ENCODE measurements at places on chromosomes 4 and X.

- DNase-seq: no peak
Observed at GRCh38 chrX:127596882-127597281, 455.3 kb downstream of the ACTRT1 start.

DNA sequence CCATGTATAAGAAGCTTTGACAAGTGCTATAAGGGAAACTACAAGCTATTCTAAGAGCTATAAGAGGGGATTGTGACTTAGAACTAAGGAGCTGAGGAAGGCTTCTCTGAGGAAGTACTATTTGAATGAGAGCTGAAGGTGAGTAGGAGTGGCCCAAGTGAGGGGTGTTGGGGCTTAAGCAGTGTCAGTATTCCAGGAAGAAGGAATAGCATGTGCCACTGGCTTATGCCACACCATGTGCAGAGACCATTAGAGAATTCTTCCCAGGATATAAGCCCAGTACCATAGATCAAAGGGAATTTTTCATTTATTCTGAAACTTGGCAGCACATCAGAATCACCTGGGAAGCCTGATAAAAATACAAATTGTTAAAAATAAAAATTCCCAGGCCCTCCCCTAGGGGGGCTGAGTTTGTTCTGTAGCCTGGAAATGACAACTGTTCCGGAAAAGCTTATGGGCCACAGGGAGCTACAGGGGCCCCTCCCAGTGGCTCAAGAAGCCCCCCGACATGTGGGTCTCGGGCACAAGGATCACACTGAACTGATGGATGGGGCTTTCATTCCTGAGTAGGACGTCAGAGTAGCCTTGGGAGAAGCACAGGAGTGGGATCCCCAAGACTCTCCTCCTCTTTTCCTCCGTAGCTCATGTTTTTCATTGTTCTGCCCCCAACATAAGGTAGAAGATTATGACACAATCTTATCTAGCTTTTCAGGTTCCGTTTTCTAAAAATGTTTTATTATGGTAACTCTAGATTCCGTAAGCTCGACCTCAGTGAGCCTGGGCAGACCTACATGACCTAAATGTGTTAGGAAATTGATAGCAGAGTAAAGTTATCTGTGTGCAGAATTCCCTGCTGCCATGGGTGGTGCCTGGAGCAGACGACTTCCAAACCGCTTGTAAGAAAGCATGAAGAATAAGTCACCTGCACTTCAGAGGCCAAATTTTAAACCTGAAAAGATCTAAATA, 119.3 kb downstream of the AFF1 start:
- DNase-seq: no peak

GRCh38 chr4:70892086-70892769, 9.9 kb upstream of the MOB1B start:
- no peak for DNase-seq

DNA sequence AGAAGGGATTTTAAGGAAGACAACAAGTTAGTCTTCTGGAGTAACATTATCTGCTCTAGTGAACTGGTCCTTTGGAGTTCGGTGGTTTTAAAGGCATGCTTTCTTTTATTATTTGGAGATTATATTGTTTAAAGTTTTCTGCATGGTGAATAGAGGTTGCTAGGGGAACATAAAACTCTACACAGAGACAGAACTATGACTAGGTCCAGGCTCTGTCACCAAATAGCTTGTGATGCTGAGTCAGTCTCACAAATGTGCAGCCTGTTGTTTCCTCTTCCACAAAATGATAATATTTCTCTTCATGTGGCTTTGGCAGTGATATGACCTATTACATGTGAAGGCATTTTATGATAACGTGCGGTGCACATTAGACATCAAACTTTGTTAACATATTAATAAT, 132.6 kb downstream of the PACRGL start:
- no peak for DNase-seq

DNA sequence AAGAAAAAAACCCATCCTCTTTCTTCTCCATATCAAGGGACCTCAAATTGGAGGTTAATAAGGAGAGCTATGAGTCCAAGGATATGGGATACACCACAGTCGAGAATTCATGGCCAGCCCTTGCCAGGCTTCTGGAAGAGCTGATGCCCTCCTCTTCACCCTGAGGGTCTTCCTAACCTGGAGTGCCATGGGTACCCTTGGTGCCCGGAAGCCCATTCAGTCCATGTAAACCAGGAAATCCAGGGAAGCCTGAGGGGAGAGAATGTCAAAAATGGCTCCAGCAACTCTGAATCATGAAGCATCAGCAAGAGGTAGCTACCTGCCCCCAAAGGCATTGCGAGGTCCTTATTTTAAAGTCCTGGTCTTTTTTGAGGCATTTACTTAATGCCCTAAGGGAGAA, 78.2 kb downstream of the ATG4A start:
- no peak for DNase-seq

GRCh38 chr4:78691971-78692821, 84.0 kb upstream of the BMP2K start:
- no peak for DNase-seq

DNA sequence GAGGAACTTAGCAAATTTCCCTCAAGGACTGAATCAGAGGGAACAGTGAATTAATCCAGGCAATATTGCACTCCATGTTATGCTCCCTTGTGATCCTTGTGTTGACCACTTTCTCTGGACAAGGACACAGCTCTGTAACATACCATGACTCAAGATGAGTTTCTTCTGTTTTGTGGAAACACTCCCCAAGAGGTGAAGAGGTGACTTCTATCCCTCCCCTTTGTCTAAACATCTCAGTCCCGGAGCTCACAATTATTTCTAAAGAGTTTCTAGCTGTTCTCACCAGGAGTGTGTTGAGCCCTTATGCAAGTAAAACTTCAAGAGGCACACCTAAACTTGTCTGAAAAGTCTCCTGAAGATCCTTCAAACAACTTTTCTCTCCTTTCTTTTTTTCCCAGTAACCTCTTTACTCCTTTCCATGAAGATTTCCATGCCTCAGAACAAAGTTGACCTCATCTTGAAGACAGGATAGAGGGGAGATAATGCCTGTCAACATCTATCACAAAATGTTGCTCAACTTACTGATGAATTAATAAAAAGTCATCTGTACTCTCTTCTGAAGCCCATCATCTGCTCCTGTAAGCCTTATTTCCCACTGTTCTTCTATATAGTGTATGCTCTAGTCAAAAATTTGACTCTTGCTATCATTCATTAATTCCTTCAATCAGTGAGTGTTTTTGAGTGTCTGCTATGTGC, 429.1 kb downstream of the SPRY1 start:
- DNase-seq: no peak

- no peak for DNase-seq
Observed at GRCh38 chr4:2800691-2801596, 8.1 kb downstream of the SH3BP2 start.

DNA sequence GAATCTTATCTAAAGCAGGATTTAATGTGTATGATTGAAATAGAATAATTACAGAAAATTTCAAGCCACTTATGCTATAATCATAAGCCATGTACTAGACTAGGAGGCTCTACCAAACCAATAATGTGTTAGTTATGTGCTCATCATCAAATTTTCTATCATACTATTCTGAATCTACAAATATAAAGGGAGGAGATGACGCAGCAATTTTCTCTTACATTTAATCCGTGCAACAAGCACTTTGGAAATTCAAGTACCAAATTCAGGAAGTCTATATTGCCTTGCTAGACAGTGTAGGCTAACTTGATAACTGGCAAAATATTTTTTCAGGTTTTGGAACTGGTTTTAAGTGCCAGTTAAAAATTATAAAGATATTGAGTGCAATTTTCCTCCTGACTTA, 283.5 kb downstream of the C4orf33 start:
- no peak for DNase-seq

- DNase-seq: no peak
Observed at GRCh38 chrX:141341341-141341740, 99.0 kb upstream of the SPANXC start.
